Activated T-helper 9 cell treated with anti-CD3 and anti-CD28 coated beads, Interleukin-2, amount 50 U/mL, for 16 hours (primary cell): ENCODE measurements at places on chromosomes 2 and 18.

DNA sequence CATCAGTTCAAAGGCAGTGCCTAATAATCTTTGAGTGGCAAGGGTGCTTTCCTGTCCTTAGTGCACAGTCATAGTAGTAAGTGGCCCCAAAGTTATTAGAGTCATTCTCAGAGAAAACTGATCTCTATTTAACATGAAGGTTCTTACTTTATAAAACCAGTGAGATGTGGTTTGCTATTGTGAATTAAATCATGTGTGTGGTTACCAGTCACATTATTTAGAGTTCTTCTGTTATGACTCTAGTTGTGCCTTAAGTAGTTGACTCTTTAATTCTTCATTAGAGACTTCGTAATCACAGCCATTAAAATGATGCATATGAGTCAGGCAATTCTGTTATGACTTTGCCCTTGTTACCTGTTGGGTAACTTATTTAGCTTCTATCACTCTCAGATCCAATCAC lies 1392.9 kb upstream of the ACVR2A start:
- DNase-seq = no peak

DNA sequence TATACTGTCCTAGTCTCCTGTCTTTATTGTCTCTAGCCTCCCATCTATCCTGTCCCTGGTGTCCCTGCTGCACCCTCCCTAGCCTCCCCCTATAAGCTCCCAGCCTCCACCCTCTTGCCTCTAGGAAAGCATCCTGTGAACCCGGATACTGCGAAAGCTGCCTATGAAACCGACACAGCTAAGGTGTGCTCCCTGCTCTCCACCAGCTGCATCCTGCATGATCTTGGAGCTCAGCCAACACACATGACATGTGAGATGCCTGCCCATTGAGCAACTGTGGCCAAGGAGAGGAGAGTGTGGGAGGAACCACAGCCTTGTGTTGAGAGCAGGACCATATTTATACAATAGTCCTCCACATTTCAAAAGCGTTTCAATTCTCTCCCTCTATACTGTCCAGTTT lies 187.1 kb downstream of the ZBTB7C start:
- no peak for DNase-seq

DNA sequence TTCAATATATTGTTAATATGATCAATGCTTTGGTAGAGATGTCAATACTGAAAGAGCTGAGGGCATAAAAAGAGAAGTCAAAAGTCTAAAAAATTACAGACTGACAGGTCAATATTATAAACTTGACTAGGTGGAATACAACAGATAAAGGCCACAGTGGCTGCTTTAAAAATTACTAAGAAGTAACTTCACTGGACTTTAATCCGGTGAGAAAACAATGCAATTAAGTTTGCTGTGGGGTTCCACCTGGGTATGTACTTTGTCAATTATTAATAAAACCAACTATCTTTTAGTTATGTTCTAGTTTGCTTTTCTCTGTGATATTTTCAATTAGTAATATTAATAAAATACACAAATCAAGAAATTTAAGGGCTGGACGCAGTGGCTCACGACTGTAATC lies 44.7 kb downstream of the RAPH1 start:
- no peak for DNase-seq

DNA sequence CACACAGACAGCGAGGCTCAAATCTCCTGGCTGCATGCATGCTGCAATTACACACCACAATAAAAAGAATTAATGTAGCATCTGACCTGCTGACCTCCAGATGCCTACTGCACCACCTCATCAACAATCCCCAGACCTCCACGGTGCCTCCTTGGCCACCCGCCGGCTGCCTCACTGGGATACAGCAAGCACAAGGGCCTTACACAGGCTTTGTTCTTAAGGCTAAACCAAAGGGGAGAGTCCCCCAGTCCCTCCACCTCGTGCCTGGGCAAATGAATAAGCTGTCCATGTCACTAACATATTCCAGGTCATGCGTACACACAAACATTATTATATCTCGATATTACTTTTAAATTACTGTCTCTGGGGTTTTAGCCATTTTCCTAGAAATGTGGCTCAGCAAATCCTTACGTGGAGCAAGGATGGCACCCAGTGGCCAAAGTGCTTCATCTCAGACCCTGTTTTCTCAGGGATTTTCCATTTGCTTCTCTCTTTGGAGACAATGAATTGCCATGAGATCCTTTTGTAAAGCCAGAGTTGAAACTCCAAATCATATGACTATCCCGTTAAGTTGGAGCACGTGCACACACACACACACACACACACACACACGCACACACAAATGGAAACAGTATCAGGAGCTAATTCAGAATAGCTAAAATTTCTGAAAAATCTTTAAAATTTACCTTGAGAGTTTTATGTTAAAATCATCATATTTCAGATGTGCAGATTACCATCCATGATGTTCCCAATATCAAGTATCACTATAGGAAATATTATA lies 313.8 kb downstream of the PDE11A start:
- no peak for DNase-seq

DNA sequence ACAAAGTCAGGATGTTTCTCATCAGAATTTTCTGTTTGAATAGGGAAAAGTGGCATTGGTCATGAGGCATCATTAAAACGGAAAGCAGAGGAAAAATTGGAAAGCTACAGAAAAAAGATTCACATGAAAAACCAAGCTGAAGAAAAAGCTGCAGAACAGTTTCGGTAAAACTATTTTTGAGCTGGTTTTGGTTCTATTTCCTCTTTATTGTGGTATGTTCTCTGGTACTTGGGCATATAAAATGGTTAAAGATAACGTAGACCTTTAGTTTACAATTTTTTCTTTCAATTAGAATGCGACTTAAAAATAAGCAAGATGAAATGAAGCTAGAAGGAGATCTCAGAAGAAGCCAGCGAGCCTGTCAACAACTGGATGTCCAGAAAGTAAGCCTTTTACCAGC lies 7.6 kb downstream of the GPATCH11 start:
- no peak for DNase-seq

GRCh38 chr18:68985172-68985820 lies 187.4 kb downstream of the CCDC102B start:
- DNase-seq = no peak

DNA sequence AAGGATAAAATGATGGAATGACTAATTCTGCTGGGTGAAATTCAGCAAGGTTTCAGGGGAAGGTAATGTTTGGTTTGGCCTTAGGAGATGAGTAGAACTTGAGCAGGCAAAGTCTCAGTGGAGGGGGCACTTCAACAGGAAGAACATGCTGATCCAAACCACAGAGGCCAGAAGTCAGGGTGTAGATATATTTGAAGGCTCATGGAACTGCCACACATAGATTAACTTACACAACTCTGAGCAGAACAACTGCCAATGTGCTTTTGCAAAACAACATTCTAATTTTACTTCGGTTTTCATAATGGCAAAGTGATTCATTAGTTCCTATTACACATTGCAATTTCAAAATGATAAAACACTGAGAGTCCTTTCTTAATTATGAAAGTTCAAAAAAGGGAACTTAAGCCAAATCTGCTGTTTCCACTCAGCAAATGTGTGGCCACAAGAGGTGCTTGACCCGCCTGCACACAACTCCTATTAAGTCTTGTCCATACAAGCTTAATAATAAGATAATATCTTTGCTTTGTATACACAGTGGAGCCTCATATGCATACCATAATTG lies 284.8 kb downstream of the MREG start:
- DNase-seq = no peak

- DNase-seq = no peak
These were observed 57.2 kb downstream of the SF3B1 start for GRCh38 chr2:197377670-197378069.

- no peak for DNase-seq
These were observed 57.1 kb upstream of the OTOF start for GRCh38 chr2:26534865-26535662.

DNA sequence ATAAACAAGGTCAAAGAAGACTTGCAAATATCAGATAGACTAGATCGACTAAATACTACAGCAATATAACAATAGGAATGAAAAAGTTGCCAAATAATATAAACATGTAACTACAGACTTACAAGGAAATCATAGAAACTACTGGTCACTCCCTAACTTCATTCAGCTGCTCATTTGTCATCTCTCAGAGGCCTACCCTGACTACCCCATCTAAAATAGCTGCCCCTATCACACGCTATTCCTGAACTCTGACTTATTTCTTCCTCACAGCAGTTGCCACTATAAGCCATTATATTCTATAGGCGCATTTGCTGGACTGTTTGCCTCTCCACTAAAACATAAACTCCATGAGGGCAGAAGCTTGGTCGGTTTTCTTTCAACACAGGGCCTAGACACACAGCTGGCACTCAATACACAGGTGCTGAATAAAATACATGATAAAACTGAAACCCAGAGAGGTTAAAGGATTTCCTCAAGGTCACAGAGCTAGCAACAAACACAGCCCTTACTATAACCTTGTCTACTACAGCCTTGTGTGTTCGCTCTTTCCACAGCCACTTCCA lies 1.8 kb downstream of the STRN start:
- no peak for DNase-seq

DNA sequence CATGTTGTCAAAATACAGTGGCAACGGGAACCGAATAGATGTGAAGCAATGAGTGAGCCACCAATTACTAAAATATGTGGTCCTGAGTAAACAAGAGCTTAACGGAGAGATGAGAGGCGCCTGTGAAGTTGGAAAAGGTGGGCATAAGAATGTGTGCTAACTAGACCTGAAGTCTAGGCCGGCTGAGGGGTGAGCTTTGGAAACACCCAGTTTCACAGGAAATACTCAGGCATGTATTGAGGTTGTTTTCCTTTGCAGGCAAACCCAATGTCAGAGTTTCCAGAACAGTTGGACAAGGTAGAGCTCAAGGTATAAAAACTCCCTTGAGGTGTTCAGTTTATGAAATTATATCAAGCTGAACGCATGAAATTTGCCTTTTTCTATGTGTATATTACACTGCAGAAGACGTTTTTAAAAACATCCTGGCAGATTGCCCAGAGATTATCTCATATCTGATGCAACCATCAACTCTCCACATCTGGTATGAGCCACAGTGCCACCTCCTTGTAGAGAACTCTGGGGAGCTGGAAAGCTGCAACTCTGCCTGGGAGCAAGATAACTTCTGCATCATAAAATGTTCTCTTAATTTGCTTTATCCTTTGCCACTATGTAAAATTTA lies 3.9 kb upstream of the WDSUB1 start:
- DNase-seq = no peak

GRCh38 chr2:190202604-190203003 lies 117.0 kb downstream of the HIBCH start:
- no peak for DNase-seq

DNA sequence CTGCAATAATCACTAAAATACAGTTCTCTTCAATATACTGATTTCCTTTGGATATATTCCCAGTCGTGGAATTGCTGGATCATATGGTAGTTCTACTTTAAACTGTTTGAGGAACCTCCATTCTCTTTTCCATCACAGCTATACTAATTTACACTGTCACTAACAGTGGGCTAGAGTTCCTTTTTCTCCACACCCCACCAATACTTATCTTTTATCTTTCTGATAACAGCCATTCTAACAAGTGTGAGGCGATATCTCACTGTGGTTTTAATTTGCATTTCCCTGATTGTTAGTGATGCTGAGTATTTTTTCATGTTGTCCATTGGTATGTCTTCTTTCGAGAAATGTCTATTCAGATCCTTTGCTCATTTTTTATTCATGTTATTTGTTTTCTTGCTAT lies 68.4 kb downstream of the CERKL start:
- DNase-seq = no peak

DNA sequence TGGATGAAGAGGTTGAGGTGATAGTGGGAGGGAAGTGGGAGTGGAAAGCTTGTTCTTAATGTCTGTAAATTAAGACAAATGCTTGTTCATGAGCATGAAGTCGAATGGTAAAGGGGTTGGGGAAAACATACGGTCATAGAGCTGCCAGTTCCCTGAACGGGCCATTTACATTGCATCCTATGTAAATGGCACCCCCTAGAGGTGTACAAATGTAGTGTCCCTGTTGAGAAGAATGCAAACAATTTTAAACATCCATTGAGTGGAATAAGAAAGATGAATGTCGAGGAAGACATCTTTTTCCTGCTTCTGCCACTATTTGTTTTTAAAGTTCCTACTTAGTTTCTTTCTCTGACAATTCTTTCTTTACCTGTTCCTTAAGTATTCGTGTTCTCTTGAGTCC lies 155.7 kb downstream of the RDH14 start:
- no peak for DNase-seq

DNA sequence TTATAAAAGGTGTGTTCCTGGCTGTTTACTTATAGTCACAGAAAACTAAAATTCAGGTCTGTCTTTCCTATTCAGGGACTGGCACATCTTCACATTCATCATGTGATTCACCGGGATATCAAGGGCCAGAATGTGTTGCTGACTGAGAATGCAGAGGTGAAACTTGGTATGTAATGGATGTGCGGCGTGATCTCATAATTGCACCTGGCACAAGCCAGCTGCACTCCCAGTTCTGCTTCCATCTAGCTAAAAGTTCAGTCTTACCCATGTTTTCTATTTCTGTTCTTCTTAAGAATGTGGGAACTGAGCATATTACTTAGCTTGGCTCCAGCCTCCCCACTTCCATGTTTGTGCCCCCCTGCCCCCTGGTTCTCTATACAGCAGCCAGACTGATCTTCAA lies 131.9 kb downstream of the MAP4K4 start:
- no peak for DNase-seq

GRCh38 chr18:7846335-7846734 lies 279.2 kb downstream of the PTPRM start:
- DNase-seq = no peak

DNA sequence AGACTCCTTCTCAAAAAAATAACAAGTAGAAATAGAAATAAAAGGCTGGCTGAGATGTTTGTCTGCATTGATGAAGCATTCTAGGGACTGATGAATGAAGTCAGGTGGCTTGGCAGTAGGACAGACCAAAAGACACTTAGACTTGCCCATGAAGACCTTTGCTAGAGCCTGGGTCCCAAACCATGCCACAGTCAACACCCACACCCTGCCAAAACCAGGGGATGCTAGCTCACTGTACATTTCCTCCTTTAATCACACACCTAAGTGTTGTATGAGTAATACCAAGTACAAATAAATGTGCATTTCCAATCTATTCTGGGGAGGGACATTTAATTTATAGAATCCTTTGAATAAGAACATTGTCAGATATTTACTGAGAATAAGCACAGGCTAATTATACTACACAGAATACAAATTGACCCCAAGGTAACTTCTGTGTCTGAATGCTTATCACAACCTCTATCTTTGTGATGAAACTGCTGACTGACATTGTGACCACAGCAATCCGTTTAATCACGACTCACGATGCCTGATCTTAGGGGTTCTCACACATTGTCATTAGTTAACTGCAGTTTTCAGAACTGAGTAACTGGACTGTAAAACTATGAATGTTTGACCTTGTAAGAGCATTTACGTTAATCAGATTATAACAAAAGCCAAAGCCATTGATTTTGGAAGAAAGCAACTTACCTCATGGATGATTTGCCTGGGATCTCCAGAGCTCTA lies 10.5 kb upstream of the NOL10 start:
- DNase-seq = no peak

GRCh38 chr18:31149351-31149750 lies 13.3 kb downstream of the DSC1 start:
- DNase-seq = no peak

DNA sequence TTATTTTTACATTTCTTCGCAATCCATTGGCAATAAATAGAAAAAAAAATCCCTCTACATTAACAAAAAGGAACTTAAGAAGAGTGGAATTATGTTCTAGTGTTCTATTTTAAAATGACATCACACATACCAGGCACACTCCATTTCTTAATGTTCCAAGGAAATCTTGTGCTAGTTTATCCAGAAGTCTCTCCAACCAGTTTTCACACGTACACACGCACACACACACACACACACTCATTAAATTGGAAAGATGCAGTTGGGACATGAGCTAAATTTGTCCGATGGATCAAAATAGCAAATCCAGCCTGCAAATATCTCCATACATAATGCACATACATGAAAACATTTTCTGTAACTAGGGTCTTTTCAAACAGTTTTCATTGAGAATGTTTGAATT lies 78.3 kb downstream of the KCNJ3 start:
- DNase-seq = no peak
